ENCODE measurements at places on chromosomes 16 and 17.

- no peak for DNase-seq
These were observed 51.5 kb downstream of the B9D1 start for GRCh38 chr17:19311016-19311415.

GRCh38 chr17:4006745-4007211 lies 42.5 kb upstream of the ATP2A3 start:
- no peak for DNase-seq

GRCh38 chr17:20063665-20064648 lies 54.8 kb downstream of the SPECC1 start:
- DNase-seq: no peak

- DNase-seq: no peak
These were observed 68.0 kb downstream of the ABR start for GRCh38 chr17:1111599-1112443.

DNA sequence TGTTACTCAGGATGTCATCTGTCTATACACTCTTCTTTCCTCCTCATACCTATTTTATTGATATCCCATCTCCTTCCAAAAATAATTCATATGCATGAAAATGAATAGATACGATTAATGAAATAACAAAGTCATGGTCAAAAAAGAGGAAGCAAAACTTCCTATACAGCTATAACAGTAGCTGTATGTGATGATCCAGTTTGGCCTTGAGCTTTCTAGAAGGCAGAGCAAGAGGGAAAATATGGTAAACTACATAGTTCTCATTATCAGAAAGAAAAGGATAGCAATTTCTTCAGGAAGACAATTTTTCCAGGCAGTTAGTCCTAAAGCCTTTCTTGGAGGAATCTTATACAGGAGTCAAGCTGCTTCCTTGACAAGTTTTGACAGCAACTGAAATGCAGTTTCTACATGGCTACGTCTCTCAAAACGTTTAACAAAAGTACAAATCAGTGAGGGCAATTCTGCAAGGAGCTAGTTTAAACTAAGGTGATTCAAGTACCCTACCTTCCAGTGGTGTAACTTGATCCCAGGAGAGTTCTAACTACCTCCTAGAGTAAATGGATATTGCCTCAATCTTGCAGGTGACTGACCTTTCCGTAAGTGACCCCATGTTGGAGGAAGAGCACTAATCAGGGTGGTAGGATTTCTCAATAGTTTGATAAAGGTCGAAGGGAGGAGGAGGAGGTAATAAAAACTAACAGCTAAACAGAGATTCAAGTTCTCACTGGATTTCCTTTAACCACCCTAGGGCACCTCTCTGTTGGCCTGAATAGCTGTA lies 1.0 kb downstream of the SPAG5 start:
- no peak for DNase-seq

- DNase-seq: no peak
These were observed 43.9 kb downstream of the CHD9 start for GRCh38 chr16:53098526-53099317.

- DNase-seq: no peak
These were observed 486.0 kb downstream of the KCNJ2 start for GRCh38 chr17:70655176-70655958.

DNA sequence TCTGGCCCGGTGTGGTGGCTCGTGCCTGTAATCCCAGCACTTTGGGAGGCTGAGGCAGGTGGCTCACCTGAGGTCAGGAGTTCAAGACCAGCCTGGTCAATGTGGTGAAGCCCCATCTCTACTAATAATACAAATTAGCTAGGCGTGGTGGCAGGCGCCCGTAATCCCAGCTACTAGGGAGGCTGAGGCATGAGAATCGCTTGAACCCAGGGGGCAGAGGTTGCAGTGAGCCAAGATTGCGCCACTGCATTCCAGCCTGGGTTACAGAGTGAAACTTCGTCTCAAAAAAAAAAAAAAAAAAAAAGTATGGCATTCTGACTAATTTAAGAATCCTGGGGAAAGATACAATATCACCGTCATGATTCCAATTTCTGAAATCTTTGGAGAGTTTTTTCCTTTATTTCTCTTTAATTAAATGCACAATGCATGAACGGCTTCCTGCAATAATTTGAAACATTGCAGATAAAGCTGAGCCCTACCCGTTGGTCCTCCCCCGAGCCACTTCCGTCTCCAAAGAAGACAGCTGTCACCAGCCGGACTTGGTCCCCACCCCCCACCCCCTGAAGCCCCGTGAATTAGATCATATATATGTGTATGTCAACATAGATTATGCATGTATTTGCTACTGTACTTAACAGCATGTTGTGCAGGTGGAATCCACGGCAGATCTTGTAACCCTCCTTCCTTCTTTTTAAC lies 142.6 kb upstream of the PLCG2 start:
- no peak for DNase-seq

DNA sequence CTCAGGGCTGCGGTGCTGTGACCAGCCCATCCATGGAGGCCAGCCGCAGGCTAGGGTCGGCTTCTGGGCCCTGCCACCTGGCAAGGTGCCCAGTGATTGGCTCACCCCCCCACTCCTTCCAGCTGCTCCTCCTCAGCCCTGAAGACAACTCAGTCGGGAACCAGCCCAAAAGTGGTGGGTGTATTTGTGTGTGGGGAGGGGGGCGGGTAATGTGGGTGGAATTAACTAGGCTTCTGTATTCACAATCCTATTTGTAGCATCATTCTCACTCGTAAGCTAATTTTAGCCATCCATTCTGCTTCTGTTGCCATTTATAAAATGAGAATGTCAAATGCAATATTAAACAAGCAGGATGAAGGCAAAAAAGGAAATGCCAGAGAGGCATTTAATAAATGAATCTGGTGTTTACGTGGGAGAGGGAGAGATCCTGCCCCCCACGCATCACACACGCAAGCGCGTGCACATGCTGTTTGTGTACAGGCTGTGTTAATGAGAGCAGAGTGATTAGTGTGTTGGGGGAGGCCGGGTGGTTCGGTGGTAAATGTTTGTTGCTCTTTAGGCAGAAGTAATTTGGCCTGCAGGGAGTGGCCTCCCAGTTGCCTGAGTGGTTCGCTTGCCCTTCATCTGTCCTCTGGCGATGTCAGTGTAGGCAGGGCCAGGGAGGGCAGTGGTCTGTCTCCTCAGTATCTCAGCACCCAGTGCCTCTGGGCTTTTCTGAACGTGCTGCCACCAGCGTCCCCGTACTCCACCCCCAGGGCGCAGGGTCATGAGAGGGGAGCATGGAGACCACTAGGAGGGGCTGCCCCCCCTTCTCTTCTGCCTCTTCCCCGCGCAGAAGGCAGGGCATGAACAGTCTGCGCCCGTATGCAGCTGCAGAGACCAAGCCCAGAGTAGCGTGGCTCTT lies 140.1 kb downstream of the CCDC182 start:
- no peak for DNase-seq

GRCh38 chr17:75996665-75997590 lies 3.7 kb upstream of the CDK3 start:
- DNase-seq: no peak

DNA sequence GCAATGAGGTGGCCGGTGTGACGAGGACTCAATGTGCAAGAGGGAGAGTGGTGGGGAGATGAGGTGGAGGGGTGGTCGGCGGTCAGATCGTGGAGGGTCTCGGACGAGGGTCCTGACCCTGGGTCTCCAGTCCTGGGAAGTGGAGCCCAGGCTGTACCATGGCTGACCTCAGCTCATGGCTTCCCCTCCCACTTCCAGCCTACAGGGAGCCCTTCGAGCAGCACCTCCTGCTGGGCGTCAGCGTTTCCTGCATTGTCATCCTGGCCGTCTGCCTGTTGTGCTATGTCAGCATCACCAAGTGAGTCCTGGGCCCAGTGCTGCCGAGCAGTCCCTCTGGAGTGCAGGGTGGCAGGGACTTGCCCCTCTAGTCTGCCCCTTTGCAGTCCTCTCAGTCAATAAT lies 41.8 kb downstream of the IL4R start:
- peak; percentile 18 for DNase-seq

GRCh38 chr17:80945736-80946135 lies 45.9 kb upstream of the CHMP6 start:
- no peak for DNase-seq

DNA sequence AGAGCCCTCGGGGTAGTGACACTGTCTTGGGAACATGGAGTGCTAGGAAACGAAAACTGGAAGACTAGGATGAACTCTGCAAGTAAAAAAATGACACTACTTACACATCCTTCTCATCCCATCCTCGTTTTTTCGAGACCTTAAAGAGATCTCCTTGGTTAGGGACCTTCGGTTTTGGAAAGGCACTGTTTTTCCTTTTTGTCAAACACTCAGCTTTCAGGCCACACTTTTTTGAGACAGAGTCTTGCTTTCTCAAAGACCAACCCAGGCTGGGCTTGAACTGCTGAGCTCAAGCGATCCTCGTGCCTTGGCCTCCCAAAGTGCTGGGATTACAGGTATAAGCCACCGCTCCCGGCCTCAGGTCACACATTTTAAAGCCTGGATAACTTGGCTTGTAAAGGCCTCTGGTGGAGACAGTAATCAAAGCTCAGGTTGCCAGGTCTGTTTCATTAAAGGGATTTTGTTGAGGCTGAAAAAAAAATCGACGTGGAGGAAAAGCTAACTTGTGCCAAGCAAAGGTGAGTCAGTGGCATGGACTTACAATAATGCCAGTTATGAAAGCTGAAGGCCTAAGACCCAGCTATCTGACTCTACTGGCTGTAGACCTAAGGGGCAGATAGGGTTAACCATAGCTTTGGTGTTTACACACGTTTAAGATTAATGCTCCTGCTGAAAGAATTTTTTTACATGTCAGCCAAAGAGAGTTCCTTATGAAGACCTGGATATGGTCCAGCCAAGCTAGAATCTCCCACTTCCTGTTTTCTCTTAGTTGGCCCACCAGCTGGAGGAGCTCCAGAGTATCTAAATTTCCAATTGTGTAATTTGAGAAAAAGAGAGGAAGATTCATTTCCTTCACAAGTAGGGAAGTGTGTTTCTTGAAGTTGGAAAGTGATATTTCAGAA lies 823 bp downstream of the NBR1 start:
- DNase-seq: no peak

DNA sequence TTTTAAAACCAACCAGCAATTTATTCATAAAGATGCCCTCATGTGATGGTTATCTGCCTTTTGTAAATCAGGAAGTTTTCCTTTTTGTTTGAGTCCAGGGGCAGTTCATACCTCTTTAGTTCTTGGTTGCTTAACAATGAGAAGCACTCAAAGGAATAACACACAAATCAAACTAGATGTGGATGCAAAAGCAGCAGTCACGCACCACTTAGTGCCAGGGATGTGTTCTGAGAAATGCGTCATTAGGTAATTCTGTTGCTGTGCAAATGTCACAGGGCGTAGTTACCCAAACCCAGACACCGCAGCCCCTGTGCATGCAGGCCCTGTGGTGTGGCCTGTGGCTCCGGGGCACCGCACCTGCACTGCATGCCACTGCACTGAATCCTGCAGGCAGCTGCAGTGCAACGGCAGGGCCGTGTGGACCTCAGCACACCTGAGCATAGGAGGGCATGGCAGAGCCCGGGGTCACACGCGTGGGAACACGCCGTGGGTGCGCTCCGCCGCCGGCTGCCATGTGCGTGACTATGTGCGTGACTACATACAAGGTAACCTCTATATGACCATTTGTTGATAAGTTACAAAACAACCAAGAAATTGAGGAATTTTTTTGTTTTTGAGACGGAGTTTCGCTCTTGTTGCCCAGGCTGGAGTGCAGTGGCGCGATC lies 39.6 kb downstream of the PKD1 start:
- no peak for DNase-seq

DNA sequence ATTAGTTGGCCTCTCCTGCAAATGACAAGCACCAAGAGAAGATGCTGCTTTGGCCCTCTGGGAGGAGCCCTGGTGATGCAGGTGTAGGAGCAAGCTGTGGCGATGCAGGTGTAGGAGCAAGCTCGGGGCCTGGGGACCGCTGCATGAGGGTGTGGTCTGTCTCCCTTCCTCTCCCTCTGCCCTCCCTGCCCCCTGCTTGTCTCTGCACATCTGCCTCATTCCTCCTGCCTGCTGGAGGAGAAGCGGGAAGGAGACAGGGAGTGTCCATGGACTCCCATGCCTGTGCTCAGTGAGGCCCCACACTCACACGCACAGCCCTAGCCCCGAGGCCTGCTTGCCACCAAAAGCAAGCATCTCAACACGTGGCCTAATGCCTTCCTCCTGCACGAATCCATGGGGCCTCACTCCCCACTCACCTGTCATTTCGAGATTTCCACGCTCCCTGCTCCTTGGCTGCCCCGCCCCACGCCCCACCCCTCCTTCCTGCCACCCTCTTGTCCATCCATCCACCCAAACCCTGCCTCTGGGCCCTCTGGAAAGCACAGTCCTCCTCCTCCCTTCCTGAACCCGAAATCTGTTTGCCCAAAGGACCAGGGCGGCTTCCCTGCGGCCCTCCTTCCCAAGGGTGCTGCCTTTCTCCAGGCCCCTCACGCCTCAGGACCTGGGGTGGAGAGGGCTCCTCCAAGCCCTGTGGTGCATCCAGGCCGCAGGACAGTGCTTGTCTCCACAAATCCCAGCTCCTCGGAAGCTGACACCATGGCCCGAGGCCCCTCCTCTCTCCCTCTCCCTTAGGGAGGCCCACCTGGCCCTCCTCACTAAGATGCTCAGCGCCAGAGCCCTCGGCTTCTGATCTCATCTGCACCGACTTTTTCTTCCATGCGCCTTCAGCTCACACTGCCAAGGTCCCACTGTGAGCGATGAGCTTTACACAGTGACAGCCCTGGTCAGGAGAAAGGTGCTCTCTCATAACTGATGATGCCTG lies 11.8 kb upstream of the ALDH3A1 start:
- no peak for DNase-seq

- no peak for DNase-seq
These were observed 7.6 kb upstream of the HNF1B start for GRCh38 chr17:37752482-37752881.
